ENCODE measurements at places on chromosomes 16 and 17.

DNA sequence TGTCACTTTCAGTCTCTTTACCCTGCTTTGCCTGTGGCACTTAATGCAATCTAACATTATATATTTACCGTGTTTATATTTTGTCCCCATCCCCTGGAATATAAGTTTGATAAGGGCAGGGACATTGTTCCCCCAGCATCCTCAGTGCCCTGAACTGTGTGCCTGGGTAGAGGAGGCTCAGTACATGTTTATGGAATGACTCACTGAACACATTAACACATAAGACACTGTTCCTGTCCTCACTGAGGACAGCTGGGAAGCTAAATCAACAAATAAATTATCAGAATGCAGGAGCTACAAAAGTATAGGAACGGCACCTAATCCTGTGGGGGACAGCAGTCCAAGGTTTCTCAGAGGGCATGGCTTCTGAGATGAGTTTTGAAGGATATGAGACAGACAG, 27.8 kb downstream of the GRIN2A start:
- no peak for DNase-seq

GRCh38 chr17:78034429-78035091, 76.1 kb downstream of the TNRC6C start:
- DNase-seq = no peak

DNA sequence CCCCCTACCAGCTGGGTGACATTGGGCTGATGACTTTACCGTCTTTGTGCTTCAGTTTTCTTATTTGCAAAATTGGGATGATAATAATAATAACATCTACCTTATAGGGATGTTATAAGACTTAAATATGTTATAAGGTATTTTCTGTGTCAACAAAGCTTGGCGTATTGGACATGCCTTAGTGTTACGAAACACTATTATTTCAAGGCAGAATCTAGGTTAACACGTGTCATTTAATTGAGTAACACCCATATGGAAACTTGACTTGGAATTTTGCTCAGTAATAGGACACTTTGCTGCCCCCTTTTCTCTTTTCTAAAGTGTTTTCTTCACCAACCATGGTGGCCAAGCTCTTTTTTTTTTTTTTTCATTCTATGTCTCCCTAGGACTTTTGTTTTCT, 294.2 kb upstream of the SALL1 start:
- no peak for DNase-seq

GRCh38 chr17:18992454-18993130, 12.0 kb downstream of the FAM83G start:
- no peak for DNase-seq

DNA sequence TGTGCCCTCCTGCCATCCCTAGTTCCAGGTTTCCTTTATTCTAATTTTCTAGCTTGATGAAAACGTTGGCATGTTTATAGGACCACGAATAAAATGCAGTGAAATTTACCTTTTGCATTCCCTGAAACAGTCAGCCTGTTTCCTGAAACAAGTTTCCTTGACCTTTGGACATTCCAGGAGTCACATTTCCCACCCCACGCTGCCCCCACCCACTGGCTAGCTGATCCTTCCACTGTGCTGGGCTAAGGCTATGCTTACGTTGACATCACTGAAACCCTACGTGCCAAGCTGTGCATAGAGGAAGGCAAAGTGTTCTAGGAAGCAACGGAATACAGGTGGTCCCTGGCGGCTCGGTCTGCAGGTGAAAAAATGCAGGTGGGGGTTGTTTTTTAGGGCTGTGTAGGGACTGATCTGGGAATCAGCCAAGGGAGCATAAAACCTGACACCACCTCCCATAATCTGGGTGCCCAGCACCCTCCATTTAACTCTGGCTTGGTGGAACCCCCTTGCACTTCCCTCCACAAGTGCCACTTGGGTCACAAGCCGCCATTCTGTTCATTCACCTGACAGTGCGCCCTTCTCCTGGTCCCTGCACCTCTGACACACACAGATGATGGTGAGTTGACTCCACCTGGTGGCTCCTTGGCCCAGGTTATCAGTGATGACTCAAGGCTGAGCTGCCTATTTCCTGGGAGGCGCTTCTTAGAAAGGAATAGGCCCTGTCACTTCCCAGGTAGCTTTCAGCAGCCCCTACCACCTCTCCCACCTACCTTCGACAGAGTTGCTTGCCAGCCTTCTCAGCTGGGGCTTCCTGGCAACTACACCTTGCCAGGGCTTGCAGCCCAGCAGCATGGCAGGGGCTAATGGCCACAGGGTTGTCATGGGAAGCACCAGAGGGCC, 83.7 kb downstream of the N4BP1 start:
- no peak for DNase-seq

GRCh38 chr16:77539421-77540034, 104.7 kb upstream of the ADAMTS18 start:
- DNase-seq = no peak

All from stimulated activated naive CD4-positive, alpha-beta T cell (primary cell).